ENCODE measurements at places on chromosomes 6 and 20. TPM values are rescaled to one million over a fixed set of nuclear protein-coding genes. Genes with fewer than 3 reads are reported as not detected.

DNA sequence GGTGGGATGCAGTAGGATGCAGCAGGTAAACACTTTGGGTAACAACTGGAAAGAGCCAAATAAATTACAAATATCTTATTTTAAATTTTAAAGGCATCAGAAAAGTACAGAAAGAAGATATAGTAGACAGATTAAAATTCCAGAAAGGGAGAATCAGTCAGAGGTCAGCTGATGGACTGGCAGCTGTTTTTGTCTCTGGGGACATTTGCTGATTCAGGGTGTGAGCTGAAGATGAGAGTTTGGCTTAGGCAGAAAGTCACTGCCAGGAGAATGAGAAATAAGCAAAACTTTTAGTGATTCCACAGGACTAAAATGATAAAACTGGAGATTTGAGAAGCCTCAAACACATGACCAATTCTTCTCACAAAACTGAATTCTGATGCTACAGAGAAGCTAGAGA lies 39.5 kb downstream of the AHI1 start:
- no peak for DNase-seq

- DNase-seq: no peak
These were observed 198.1 kb downstream of the MYLK4 start for GRCh38 chr6:2552526-2553154.

- DNase-seq: no peak
These were observed 132.3 kb upstream of the SULF2 start for GRCh38 chr20:47917549-47918070.

DNA sequence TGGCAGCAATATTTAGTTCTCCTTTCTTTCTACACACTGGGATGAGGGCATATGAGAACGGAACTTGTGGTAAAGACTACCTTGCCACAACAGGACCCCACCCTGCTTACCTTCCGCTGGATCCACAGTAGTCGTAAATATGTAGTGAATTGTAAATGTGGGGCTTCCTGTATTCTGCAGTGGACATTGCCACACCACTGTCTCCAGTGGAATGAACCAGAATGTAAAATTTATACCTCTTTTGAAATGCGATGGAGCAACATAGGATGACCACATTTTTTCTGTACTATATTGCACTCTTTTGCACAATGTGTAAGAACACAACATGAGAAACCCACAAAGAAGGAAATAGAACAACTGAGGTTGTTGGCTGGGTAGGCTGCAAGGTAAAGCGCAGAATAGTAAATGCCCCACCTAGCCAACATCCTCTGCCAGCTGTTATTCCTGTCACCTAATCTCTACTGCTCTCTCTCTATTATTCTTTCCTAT lies 16.1 kb upstream of the RIPOR2 start:
- DNase-seq: peak; percentile 75

The LRRC73 gene
- 0.84 TPM for total RNA-seq

- no peak for DNase-seq
These were observed 39.5 kb upstream of the THBS2 start for GRCh38 chr6:169293196-169293595.

DNA sequence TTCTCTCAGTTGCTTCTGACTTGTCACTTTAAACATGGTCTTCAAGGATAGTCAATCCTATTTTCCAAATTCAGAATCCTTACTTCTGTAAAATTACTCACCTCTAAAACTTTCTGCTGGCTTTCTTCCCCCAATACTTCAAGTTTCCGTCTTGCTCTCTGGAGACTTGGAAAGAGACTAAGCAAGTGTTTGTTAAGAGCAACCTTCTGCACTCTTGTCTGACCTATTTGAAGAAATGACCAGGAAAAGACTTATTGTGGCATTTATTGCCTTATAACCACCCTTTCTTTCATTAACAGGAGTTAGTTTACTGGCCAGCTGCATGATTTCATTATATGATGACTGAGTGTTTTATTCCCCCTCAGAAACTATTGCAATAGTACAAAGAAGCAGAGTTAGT lies 181.0 kb downstream of the TBC1D7 start:
- no peak for DNase-seq

The SLC22A3 gene
- not detected for total RNA-seq

DNA sequence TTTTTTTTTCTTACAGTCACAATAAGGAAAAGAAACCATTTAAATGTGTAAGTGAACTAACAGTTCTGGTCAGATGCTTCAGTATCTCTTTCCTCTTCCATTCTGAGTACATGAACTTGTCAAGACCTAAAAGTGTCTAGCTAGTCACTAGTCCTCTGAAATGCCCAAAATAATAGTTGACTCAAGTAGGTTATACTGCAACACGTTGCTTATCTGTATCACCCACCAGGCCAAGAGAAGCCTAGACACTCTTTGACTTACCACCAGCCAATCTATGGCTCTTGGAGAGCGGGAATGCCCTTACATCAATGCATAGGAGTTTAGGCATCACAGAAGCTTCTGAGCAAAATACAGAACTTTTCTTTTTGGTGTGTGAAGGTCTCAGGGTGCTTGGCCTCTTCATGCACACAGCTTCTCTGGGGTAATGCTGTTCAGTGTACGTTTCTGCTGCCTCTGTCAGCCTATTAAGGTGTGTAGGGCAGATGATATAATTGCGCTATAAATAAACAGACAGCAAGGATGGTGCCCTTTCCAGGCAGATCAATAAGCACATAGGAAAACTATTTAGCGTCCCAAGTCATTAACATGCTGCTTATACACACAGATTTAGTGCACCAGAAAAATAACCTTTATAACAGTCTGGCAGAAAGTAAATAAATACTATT lies 7.8 kb upstream of the GFOD1 start:
- no peak for DNase-seq

DNA sequence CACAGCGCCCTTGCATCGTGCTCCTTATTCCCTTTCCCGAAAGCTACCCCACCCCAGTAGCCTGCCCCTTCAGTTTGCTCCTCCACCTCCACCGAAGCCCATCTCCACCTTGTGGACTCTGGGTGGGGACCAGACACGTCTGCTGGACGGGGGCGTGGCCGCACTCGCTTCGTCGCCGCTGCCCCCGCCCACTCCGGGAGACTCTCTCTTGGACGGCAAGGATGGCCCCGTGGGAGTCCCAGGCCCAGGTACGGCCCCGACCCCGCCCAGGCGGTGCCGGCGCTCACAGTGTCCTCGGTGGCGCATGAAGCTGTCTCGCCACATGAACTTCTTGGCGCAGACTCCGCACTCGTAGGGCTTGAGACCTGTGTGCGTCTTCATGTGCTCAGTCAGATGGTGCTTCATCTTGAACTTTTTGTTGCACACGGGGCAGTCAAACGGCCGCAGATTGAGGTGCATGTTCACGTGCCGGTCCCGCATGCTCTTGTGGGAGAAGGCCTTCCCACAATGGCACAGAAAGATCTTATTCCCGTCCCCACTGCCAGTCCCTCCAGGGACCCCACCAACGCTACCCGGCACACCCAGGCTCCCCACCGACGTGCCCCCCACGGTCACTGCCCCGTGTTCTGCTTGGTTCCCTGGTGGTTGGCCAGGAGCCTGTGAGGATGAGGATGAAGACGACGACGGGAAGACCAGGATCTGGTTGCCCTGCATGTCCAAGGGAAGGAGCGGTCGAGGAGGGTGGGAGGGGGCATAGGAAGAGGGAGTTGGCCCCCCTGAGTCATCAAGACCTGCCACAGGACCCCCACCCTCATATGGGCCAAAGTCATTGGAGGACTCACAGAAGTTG lies 1.3 kb upstream of the TAPBP start:
- DNase-seq: no peak

DNA sequence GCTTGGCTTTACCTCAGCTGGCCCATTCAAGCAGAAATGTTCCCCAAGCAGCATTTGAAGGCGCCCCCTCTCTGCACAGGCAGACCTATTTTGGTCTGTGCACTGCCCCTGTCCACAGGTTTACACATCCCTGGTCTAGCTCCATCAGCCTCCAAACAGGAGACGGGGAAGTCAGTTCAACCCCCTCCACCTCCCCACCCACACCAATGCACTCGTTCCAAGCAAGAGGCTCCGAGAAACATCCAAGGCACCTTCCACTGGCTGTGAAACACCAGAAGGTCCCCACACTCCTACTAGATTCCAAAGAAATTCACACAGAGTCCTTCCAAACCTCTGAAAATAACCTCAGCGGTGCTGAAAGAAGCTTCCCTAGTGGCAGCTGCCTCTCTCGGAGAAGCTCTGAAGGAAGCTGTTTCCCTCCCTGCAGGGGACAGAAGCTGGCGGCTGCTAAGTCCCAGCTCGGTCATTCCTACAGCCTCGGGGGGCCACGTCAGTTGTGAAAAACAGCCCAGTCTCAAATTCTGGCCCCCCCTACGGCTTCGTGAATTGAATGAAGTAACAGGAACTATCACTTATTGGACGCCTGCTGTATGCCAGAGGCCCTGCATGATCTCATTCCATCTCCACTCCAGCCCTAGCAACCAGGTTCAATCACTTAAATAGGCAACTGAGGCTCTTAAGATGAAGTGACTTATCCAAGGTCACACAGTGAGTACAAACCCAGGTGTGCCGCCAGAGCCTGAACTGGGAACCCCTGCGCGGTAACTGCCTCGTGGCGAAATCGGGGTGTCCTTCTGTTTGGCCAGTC lies 815 bp downstream of the SPATA2 start:
- no peak for DNase-seq

The CBLN4 gene
- total RNA-seq: not detected

- DNase-seq: no peak
These were observed 28.7 kb upstream of the SPAG4 start for GRCh38 chr20:35586751-35587425.

- no peak for DNase-seq
These were observed 17.9 kb downstream of the HLA-G start for GRCh38 chr6:29845405-29846006.

The LINC00237 gene
- not detected for total RNA-seq

DNA sequence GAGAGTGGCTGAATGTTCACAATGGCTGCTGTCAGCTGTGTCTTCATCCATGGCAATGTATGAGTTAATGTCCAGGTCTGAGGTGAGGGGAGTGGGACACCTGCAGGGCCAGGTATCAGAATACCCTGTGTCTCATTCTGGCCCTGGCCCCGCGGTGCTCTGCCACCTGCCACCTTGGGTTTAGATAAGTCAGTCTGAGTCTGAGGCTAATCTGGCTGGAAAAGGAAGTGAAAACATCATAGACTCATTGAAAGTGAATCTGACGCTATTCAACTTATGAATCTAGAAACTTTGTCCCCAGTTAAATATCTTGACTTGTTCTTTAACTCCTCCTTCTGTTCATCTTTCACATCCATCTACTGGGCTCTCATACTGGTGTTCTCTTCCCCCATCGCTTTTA lies 267.1 kb upstream of the JAG1 start:
- DNase-seq: no peak

The EIF2S2 gene
- total RNA-seq: 72.2 TPM

The RAET1L gene
- not detected for total RNA-seq

The PLN gene
- total RNA-seq: not detected

DNA sequence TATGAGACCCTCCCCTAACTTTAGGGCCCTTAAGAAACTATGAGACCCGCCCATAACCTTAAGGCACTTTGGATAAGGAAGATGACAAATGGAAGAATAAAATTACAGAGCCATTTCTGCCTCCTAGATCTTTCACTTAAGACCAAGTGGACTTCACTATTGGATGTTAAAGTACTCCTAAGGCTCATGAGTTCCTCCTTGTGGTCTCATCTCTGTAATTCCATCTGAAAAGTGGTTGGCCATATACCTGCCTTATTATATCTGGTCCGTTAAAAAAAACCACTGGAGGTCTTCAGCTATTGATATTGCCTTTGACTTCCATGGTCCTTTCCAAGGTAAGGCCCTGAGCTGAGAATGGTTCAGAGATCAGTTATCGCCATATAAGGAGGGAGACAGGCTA lies 310.3 kb downstream of the EYA4 start:
- no peak for DNase-seq

- peak; percentile 38 for DNase-seq
These were observed 50.5 kb upstream of the ASIP start for GRCh38 chr20:34190679-34191090.

DNA sequence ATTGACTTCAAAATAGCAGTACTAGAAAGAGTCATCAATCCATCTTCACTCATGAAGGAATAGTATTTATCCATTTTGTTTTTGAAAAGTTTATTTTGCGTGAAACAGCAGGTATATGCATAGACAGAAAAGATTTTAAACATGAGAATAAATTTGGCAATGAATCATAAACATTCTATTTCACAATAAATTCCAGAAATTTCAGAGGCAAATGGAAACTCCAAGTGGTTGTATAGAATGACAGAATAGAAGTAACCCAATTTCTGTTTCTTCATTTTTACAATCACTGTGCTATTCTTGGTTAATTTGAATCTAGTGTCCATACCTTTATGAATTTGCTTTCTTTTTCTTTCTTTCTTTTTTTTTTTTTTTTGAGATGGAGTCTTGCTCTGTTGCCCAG lies 173.0 kb upstream of the ECI2 start:
- no peak for DNase-seq

DNA sequence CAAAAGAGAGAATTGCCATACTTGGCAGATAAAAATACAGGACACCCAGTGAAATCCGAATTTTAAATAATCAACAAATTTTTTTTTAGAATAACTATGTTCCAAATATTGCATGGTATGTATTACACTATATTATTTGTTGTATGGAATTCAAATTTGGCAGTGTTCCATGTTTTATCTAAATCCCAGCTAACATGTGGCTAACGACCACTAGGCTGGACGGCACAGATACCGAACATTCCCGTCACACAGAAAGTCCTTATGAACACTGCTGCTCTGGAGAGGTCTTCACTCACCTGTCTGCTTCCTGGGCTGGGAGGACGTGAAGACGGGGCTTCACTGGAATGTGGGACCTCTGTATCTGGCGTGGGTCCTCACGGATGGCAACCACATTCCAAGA lies 32.8 kb downstream of the SNX5 start:
- no peak for DNase-seq

DNA sequence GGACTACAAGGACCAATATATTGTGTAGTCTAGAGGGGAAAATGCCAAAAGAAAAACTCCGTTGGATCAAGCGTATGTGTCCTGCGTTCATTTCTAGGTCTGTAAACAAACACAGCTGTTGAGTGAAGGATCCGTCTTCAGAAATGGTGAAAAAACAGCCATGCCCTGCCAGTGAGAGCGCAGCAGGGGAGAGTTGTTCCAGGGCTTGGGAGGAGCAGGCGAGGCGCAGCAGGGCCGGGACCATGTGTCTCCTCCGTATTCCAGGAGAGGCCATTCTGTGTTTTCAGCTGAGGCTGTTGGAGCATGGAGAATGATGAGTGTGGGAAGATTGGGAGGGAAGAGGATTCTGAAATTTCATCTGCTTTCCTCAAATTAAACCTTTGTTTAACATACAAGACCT lies 38.0 kb downstream of the BMP6 start:
- no peak for DNase-seq

The MKKS gene
- total RNA-seq: 15.5 TPM

The FUCA2 gene
- total RNA-seq: 14.9 TPM

The TMEM200A gene
- total RNA-seq: 0.56 TPM

The SSTR4 gene
- not detected for total RNA-seq

DNA sequence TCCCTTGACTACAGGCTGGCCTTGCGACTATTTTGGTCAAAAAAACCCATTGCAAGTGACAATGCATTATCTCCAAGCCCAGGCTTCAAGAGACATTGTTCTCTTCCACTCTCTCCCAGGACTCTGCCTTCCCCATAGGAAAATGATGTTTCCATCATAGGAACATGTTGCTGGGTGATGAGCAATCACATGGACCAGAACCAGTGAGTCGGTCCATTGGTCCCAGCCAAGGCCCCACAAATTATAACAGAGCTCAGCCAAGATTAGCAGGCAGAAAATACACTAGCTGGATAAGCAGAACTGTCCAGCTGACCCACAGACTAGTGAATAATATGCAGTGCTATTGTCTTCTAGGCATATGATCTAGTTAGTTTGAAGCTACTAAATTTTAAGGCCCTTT lies 27.4 kb downstream of the TENT5A start:
- DNase-seq: no peak

- DNase-seq: no peak
These were observed 103.9 kb downstream of the TTLL2 start for GRCh38 chr6:167428664-167429333.
